ENCODE measurements at places on chromosomes 7 and 10.

DNA sequence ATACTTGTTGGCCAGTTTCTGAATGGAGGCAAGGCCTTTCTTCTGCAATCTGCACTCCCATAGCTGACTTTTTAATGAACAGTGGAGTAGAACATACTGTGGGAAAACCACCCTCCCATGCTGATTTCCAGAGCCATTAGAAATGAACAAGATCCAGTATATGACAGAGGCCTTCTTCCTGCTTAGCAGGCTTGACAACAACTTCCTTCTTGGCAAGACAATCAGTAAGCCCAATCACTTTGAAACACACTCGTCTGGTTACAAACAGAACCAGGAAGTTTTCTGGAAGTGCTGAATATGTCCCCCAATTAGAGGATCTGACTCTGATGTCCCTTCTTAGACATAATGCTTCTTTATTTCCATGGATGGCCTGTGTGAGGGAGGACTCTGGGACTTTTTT lies 103.4 kb downstream of the SAMD9 start:
- ATAC-seq = no peak

GRCh38 chr10:89274928-89275327 lies 23.4 kb upstream of the LIPA start:
- peak; percentile 23 for ATAC-seq

GRCh38 chr7:70005891-70006260 lies 407.6 kb downstream of the AUTS2 start:
- ATAC-seq = peak; percentile 69

DNA sequence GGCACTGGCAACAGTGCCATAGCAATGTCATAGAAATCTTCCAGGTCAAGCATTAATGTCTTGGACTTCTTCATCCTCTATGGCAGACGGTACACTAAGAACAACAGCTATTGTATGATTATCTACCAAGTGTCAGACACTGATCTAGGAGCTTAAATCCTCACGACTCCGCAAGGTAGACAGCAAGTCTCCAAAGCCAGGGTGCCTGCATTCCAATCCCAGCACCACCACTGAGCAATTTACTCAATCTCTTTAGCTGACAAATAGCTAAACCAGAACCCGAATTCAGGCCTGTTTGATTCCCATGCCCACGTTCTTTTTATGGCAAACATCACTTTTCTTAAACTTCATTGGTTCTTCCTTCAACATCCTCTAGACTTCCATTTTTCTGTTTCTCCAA lies 31.8 kb downstream of the DNMBP start:
- peak; percentile 4 for ATAC-seq

DNA sequence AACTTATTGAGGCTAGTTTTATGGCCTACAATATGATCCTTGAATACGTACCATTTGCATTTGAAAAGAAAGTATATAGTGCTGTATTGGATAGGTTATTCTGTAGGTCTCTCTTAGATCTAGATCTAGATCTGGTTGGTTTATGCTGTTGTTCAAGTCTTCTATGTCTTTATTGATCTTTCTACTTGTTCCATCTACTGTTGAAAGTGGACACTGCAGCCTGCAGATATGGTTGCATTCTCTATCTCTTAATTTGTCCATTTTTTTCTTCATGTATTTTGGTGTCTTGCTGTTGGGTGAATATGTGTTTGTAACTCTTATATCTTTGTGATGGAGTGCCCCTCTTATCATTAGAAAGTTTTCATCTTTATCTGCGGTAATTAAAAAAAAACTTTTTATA lies 139.4 kb upstream of the PCDH15 start:
- ATAC-seq = no peak

GRCh38 chr7:31126976-31127375 lies 74.9 kb downstream of the ADCYAP1R1 start:
- peak; percentile 58 for ATAC-seq

DNA sequence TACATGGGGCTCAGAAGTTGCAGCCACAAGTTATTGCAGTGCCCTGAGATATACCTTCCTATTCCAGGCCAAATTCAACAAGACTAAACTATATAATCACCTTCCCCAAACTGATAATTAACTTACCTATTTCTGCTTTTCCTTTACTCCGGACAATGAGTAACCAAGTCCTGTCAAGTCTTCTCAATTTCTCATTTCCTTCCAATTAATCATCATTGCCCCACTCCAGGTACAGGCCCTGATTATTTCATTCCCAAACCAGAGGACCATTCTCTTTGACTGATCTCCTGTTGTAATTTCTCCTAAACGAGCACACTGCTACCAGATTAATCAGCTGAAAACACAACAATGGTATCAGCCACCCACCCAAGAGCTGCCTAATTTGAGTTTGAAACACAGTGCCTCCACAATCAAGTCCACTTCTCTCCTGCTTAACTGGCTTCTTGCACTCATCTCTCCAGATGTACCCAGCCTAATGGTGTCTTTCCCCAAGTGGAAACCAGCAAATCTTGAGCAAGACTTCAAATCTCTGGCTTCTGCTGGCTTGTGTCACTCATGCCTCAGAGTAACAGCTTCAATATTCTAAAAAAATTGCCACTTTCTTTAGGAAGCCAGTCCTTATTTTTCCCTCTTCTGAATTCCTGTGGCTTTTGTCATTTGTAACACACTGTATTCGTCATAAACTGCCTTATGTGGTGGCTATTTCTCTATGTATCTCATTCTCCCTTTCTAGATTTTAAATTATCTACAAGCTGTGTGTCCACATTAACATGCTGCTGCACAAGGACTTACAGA lies 89.1 kb downstream of the CDK6 start:
- peak; percentile 12 for ATAC-seq

- no peak for ATAC-seq
Observed at GRCh38 chr7:151025924-151026671, 1.8 kb upstream of the ATG9B start.

Measured in SK-N-SH treated with all-trans-retinoic acid at 6 μM for 48 hours (cell line).